ENCODE measurements at places on chromosomes 6 and 20.

DNA sequence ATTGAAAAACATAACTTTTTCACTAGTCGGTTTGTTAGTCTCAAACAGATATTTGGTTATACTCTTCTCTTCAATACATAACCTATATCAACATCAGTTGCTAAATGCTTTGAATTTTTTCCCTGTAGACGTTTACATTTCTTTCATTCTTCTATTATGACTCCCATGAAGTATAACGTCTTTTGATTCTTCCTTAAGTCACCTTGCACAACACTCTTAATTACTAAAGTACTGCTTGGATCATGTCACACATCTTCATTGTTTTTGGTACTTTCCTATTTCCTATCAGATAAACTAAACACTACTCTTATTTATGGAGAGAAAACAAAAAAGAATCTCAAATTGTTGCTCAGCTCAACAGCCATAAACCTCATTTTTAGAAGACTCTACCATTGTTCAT lies 23.0 kb upstream of the BMP5 start:
- no peak for DNase-seq

- peak; percentile 47 for DNase-seq
Measured at GRCh38 chr6:17031961-17032360, 69.9 kb upstream of the STMND1 start.

DNA sequence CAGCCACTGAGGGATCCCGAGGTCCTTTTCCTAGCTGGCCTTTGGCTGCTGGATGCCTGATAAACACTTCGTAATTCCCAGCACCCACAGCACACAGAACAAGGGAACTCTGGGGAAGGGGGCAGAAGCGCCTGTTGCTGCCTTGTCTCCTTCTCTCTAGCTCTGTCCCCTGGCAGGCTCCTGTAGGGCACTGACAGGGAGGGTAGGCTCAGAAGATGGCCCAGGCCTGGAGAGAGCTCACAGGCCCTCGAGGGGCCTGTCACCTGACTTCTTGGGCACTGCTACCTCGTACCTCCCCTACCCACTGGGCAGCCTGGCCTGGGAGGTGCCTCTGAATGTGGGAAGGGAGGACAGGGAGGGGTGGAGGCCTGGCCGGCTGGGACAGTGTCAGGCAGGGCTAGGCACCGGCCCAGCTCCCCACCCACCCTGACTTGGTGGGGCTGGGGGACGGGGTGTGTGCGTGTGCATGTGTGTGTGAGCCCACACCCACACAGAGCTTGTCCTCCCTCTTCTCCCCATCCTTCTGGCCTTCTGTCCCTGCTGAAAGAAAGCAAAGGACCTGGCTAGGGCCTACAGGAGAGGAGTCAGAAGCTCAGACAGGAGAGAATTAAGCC lies 18.1 kb downstream of the C6orf132 start:
- DNase-seq, result no peak

- DNase-seq, result no peak
Measured at GRCh38 chr6:116166369-116166768, 40.4 kb upstream of the COL10A1 start.

- peak; percentile 38 for DNase-seq
Measured at GRCh38 chr6:69866770-69867638, 648 bp downstream of the COL19A1 start.

All from head of caudate nucleus (tissue), 42 donors.